Activated CD4-positive, alpha-beta T cell treated with anti-CD3 and anti-CD28 coated beads, Interleukin-2, amount 10 ng/mL, durations not matched to agents 7 days and 5 days (primary cell): ENCODE measurements at places on chromosomes 7 and 10. TPM values are rescaled to one million over a fixed set of nuclear protein-coding genes. Genes with fewer than 3 reads are reported as not detected.

Gene SPDYE2B
- not detected for total RNA-seq

Gene SPRN
- total RNA-seq = not detected

Gene GNGT1
- total RNA-seq = not detected

Gene RPEL1
- total RNA-seq = not detected

Gene GARIN1A
- 0.48 TPM for total RNA-seq

Gene GPR85
- not detected for total RNA-seq

Gene RSPH10B
- not detected for total RNA-seq

Gene VDAC2
- total RNA-seq = 122 TPM

Gene CREB5
- total RNA-seq = not detected

Gene CEP41
- total RNA-seq = 18.5 TPM

Gene SLC39A12
- total RNA-seq = not detected

Gene KNDC1
- 0.08 TPM for total RNA-seq

Gene PIP4K2A
- total RNA-seq = 163 TPM

Gene LRRD1
- total RNA-seq = not detected

Gene HOXA11
- not detected for total RNA-seq

Gene PBLD
- 2.0 TPM for total RNA-seq

Gene CCDC3
- 0.10 TPM for total RNA-seq

Gene C7orf57
- total RNA-seq = 0.21 TPM

Gene ADGRA1
- not detected for total RNA-seq

Gene HOXA4
- not detected for total RNA-seq

Gene CFAP58
- 0.27 TPM for total RNA-seq
